ENCODE measurements at places on chromosomes 1 and 21.

DNA sequence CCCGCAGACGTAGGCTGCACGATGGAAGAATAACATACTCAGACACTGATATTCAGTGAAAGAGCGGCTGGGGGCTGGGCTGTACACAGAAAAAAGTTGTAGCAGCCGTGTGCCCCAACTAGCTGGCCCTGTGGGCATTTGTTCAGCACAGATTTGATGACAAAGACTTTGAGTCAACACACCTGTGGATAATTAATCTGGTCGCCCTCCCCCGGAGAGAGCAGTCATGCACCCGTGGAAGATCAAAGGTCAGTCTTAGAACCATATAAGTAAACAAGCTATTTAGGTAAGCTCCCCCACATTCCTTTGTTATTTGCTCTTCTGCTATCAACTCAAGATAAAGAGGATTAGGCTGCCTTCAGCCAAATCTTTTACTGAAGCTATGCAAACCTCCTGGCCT, 148.4 kb upstream of the HMCN1 start:
- DNase-seq = no peak

DNA sequence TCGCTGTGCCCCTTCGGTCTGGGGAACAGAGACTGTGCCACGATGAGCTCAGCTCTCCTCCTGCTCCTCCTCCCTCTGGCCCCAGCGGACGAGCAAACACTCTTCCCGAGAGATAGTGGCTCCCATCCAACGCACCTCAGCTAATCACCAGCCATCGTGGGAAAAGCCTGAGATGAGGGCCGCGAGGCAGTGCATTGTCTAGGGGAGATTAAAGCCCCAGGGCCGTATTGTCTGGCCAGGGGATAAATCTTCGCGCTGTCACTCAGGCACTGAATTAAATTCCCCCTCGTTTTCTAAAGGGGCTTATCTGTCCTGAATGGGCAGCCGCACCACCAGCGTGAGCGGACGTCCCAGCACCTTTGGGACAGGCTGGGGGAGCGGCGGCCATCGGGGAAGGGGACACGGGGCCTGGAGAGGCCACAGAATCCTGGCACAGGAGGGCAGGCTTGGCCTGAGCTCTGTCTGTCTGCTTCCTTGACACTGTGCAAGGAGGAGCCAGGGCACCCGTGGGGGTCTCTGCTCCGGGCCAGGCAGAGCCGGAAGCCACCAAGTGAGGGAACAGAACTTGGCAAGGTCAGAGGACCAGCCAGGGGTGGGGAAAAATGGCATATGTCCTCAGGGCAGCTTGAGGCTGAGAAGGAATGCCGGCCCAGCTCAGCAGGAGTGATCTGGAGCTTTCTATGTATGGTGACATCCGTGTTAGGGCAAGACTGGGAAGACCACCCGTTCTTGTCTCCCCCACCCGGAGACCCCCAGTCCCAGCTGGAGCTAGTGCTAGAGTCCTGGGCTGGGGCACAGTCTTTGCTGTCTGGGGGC, 32.3 kb downstream of the PRDM16 start:
- no peak for DNase-seq

- no peak for DNase-seq
These were observed 4.2 kb upstream of the S100A12 start for GRCh38 chr1:153379591-153379990.

DNA sequence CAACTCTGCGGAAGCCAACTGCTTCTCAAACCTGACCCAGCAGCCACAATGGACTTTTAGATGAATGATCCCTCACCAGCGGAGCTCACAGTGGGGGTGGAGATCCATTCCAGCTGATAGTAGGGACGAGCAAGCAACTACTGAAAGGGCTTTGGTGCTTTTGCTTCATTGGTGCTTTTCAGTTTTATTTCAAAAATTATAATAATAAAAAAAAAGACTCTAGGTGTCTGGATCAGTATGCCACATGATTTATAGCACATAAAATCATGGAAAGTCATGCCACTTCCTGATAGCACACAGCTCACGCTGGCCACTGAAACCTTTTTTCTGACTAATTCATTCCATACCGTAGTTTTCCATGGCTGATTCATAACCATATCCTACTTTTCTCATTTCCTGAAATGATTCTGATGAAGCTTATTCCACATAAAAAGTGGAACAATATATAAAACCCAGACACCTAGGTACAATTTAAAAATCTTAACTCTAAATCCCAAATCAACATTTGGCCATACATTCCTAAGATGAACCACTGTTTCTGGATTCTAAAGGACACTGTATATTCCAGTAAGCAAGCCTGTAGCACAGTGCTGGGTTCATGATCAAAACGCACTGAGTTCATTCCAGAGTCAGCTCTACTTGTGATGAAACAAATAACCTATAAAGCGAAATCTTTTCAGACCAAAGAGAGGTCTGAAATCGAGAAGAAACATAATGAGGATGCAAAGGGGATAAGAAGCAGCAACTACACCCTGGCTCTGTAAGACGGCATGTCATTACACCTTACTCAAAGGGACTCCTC, 41.3 kb upstream of the KCNE1 start:
- DNase-seq = no peak

DNA sequence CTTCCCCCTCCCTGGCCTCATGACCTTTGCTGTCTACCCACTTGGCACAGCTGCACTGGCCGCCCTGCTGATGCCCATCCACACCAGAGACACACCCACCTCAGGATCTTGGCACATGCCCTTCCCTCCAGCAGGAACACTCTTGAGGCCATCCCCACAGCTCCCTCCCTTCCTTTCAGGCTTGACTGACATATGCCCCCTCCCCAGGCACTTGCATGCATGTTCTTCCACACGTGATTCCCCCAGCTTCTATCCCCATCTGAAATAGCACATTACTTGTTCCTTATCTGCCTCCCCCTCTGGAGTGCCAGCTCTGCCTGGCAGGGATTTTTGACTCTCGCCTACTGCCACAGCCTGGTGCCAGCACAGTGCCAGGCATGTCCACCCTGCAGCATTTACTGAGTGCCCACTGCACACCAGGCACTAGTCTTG, 98.5 kb upstream of the SLC25A33 start:
- DNase-seq = no peak

DNA sequence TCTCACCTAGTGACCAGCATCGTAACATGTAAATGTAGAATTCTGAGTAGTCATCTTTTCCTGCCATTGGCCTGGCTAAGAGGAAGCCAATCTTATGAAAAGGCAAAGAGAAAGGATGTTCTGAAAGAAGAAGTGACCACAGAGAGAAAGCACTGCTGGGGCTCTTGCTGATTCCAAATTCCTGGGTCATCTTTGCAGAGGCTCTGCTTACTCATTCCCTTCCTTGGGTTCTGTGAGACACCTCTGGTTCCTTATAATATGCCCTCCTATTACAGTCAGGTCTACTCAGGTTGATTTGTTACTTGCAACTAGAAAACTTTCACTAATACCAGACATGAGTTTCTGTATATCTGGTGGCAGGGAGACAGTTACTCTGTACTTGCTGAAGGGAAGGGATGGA, 198.8 kb upstream of the C8B start:
- no peak for DNase-seq
